Right lobe of liver (tissue), 6 donors: ENCODE measurements at places on chromosomes 11 and 22. TPM values are rescaled to one million over a fixed set of nuclear protein-coding genes. Genes with fewer than 3 reads are reported as not detected.

Gene CASP4
- total RNA-seq, result 126 TPM

GRCh38 chr11:120682332-120682649 lies 170.7 kb downstream of the GRIK4 start:
- no peak for DNase-seq

DNA sequence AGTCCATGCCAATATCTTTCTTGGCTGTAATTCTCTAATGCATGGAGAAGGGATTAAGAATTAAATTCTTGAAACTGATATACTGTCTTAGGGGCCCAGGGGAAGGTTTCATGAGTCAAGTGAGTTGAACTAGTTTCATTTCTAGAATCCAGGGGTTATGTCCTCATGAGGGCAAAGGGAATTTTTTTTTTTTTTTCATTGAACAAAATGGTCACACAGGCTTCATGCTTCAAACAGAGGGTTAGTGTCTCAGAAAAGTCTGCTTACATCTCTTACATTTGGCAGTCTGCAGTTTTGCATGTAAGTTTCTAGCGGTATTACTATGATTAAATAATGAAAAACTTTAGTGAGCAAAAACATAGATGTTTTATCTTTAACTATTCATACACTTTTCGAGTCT lies 32.9 kb downstream of the PPME1 start:
- DNase-seq, result no peak

Gene CCDC116
- not detected for total RNA-seq

GRCh38 chr11:10581481-10582019 lies 13.1 kb upstream of the LYVE1 start:
- DNase-seq, result peak; percentile 70

- no peak for DNase-seq
Measured at GRCh38 chr11:134657631-134658030, 245.6 kb upstream of the B3GAT1 start.

Gene MYBPC3
- total RNA-seq, result not detected

DNA sequence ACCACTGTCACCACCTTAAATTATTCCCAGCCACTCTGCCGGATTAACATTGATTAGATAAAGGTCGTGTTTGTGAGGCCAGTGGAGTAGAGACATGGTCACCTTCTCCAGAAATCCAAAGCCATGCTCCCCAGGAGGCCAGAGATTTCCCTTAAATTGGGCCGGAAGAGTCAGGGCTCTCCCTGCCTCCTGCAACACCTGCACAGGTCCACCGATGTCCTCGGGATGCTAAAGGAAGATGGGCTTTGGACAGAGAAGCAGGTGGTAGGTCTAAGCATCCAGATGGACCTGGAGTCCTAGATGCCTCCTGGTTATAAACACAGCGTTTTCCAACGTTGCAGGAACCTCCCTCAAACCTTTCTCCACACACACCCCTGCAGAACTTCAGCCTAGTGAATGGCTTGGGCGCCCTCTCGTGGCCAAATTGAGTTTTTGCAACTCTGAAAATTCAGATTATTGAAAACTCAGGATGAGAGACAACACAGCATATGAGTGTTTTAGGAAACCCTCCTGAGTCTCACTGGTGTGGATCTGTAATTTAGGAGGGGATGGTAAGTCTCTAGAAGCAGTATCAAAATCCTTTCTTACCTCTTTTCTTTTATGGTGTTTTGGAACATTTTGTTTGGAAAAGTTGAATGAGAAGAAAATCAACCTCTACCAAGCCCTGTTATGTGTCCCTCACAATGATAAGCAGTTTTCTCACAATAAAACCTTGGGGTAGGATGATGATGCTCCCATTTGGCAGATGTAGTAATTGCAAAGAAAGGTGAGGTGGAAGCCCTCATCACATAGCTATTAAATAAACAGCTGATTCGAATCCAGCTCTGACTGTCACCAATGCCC lies 109.6 kb downstream of the RRAS2 start:
- peak; percentile 60 for DNase-seq

DNA sequence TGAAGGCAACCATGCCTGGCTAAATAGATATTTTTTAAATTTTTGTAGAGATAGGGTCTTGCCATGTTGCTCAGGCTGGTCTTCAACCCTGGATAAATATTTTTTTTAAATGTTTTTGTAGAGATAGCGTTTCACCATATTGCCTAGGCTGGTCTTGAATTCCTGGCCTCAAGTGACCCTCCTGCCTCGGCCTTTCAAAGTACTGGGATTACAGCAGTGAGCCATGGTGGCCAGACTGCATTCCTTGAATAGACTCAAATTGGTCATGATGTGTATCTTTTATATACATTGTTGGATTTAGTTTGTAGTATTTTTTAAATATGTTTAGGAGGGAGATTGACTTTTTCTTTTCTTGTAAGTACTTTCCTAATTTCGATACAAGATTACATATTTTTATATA lies 325.7 kb upstream of the C11orf87 start:
- DNase-seq, result no peak

- DNase-seq, result no peak
Measured at GRCh38 chr11:133082453-133082781, 449.9 kb downstream of the OPCML start.

DNA sequence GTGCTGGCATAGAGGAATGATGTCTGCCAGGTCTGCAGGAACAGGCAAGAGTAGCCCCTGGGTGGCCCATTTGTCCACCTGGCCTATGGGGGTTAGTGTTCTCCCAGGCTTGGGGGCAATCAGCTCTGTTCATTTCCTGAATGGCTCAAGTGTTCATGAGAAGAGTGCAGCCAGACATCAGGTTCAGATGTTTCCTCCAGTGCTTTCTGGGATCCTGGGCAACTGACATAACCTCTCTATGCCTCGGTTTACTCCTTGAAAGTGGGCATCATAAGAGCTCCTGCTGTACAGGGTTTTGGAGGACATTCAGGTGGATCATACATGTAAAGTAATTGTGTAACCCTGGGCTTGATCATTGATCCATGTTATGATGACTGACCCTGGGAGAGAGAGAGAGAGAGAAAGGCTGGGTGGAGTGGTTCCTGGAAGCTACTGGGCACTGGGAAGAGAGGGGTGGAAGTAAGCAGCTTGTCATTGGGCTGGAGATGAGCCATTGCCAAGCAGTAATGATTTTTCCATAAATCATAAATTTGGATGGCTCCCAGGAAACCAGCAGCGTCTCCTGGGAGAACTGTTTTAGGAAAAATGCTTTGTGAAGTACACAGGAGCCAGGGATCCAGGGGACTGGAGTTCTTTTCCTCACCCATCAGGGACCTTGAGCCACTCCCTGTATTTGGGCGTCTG lies 30.2 kb upstream of the ACCSL start:
- no peak for DNase-seq
